ENCODE measurements at places on chromosomes 2 and 18.

GRCh38 chr18:8339952-8340351, 269.3 kb upstream of the RAB12 start:
- no peak for DNase-seq

- DNase-seq = no peak
These were observed 39.6 kb downstream of the TTC39C start for GRCh38 chr18:24054130-24054529.

DNA sequence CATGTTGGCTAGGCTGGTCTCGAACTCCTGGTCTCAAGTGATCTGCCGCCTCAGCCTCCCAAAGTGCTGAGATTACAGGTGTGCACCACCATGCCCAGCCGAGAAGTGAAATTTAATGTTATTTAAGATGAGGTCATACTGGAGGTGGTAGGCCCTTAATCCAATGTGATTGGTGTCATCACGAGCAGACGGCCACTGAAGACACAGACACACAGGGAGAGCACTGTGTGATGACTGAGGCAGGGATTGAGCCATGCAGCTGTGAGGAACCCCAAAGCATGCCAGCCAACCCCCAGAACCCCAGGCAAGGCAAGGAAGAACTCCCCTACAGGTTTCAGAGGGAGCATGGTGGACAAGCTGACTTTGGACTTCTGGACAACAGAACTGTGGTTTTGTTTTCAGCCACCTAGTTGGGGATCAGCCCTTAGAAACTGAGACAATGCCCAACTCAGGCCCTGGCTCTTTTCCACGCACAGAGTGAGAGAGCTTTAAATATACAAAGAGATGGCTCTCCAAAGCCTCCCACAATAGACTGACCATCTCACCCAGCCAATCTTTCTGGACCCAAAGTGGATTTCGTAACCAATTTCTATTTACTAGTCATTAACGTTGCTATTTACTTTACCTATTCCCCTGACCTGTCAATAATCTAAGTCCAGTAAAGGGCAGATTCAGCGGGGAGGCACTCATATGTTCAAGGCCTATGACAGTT, 34.2 kb downstream of the TBC1D8 start:
- DNase-seq = no peak

DNA sequence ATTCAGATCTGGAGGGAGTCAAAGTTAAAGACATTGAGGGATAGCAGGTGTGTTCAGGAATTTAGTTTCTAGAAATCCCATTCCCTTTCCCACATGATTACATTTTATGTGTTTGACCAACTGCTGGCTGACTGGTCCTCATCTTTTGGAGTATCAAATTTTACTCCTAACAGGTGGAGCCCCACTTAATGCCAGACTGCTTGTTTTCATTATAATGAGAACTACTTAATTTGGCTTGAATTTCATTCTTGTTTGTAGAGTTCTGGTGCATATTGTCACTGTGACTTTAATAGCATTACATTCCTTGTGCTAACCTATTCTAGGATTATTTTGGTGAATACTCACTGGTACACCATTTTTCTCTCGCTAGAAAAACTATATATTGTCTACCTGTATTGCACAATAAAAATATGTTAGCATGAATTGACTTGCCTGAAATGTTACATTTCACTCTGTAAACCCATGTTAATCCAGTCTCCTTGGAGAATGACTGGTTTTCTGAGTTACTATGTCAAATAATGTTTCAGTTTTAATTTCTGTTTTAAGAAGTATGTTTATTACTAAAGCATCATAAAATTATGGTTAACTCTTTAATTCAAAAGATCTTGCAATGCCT, 98.2 kb downstream of the TANC1 start:
- DNase-seq = no peak

DNA sequence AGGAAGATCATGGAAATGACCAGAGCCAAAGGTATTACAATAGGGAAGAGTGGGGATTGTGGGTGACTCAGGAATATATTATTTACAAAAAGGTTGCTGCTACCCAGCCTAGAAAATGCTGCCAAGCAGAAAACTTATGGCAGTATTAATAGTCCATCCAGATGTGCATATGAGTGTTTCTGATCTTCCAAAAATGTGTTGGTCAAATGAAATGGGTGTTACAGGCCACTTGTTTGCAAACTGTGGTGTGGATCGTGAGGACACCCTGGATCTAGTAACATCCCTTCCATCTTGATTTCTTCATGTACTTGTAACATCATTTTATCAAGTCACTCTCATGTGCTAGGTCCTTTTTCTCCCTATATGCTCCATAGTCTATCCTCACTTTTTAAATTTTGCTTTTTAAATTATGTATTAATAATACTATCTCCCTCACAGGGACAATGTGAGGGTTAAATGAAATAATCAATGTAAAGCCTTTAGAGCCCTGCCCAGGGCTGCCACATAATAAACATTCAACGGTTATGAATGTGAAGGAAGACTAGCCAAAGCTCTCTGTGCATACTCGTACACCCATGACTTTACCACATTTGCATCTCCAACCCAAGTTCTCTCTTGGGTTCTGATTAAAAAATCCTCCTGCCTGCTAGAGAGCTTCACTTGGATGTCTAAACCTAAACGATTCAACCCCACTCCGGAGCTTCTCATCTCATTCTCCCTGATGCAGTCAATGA, 18.5 kb downstream of the CD226 start:
- no peak for DNase-seq

DNA sequence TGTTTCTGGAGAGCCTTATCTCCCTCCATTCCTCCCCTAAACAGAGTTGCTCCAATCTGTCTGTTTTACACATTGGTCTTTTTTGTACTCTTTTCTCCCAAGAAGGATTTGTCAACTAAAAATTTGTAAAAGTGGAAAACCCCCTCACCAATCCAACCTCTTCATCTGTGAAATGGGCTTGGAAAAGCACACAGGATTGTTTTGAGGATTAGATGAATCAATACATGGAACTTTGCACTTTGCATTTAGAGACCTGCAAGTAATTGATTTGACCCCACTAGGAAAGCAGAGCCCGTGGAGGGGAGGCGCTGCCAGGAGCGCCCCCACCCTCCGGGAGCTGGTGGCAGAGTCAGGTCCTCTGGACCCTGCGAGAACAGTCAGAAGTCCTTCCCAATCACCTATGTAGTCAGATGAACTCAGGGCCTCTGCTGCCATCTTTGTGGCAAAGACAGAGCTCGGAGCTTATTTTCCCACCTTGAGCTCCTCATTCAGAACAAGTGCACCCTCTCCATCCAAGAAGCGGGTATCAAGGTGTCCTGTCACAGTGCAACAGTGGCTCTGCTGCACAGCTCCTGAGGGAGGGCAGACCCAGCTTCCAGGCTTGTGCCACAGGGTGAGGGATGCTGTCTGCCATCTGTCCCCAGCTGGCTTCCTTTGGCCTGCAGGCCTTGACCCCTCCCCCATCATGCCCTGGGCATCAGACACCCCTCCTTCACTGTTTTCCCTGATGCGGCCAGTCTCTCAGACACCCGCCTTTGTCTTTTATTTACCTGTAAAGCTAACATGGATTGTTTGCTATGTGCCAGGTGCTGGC, 1.7 kb upstream of the TMEM185B start:
- DNase-seq = no peak

GRCh38 chr18:79614211-79614955, 65.2 kb upstream of the CTDP1 start:
- no peak for DNase-seq

- DNase-seq = no peak
These were observed 785 bp downstream of the ZNF892 start for GRCh38 chr2:95208106-95208505.

DNA sequence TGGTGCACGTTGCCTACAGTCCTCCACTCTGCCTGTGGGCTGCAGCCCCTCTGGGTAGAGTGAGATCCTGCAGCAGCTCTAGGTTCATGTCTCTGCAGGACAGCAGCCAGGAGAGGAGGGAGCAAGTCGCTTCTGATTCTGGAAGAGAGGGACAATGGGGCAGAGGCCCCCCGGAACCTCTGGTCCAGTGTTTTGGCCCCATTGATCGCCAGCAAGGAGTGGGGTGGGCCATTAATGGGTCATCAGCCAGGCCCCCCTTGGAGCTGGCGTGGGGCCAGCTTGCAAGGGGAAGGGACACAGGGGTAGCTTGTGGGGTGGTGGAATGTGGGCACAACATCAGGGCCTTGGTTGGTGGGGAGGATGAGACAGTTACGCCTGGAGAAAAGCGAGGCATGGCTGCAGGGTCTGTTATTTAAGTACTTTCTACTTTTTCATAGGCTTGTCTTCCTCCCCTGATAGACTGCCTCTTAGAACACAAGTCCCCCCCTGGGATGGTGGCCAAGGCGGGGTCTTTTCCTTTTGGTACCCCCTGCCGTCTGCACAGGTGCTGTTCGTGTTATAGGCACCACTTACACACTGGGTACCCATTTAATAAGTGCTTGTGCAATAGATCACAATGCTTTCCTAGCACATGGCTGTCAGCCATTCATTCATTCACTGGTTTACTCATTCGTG, 44.6 kb downstream of the INHBB start:
- DNase-seq = no peak

DNA sequence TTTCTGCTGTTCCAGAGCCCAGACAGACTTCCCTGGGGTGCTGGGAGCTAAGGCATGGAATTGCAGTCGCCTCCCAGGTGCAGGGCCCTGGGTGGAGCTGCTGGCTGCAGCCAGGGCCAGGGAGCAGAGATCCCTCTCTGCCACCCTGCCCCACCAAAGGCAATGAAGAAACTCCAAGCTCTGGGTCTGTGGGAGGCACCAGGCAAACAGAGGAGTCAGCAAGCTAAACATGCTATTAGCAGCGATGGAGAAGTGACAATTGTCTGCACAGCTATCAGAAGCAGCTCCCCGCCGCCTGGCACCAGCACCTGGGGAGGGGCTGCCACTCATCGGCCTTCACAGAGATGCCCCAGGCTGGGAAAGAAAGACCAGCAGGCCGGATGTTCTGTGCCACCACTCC, 28.0 kb upstream of the COX5B start:
- no peak for DNase-seq

GRCh38 chr2:151482171-151482725, 72.5 kb downstream of the RIF1 start:
- no peak for DNase-seq

DNA sequence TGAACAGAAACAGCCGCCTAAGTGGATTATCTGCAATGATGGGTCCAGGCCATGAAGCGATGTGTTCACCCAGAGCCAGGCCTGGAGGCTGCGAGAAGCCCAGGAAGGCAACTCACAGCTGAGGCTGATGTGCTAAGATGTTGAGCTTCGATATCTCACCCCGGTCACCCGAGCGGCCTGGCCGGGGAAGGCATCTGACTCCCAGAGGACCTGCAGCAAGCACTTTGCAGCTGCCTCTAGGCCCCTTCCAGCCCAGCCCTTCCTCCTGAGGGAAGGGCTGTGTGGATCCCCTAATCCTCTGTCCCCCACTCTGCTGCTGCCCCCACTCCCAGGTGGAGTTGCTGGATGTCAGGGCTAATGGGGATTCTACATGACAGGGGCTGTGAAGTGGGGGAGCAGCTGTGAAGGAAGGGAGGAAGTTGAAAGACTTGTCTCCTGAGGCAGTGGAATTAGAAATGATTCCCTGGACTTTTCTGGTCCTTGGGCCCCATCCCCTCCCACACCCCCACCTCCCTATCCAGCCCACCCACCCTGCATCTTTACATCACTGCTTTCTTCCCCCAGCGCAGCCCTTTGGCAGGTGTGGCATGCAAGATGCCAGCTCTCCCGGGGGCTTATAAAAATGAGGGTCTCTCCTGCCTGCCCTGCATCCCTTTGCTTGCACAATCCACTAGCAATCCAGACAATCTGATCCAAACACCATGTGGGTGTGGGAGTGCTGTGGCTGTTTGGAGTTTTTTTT, 4.3 kb downstream of the ATP6V1B1 start:
- DNase-seq = no peak

GRCh38 chr2:65922030-65922429, 489.6 kb upstream of the SPRED2 start:
- no peak for DNase-seq

DNA sequence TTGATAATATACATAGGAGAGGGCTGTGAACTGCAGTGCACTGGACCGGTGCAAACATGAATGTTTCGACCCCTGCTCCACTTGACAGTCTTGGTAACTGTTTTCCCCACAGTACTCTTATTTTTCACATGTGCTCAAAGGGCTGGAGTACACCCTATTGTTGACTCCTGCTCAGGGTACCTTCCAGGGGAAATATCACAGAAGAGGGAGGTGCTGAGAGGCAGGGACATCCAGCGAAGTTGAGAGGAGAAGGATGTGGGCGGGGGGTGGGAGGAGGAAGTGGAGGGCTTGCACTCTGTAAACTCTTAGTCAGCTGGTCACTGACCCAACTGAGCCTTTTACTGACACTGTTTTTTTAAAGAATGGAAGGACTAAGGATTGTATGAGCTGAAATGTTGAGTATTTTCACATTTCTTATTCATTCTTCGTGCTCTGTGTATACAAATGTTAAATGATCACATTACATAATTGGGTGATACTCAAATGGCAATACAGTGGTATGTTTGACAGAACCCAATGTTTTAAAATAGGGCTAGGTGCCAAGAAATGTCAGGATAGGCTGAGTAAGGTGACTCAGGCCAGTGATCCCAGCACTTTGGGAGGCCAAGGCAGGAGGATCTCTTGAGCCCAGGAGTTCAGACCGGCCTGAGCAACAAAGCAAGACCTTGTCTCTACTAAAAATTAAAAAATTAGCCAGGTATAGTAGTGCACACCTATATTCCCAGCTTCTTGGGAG, 10.0 kb downstream of the INPP4A start:
- no peak for DNase-seq

DNA sequence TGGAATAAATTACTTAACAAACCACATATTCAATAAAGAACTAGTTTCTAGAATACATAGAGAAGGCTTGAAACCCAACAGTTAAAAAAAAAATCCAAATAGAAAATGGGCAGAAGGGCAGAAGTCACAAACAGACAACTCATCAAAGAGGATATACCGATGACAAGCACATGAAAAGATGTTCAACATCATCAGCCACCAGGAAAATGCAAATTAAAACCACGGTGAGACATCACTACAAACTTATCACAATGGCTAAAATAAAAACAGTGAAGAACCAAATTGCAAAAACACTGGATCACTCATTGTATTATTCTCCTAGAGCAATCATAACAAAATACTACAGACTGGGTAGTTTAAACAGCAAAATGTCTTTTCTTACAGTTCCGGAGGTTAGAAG, 14.5 kb downstream of the SESTD1 start:
- no peak for DNase-seq

GRCh38 chr2:208798698-208799097, 392.1 kb downstream of the PTH2R start:
- DNase-seq = no peak

DNA sequence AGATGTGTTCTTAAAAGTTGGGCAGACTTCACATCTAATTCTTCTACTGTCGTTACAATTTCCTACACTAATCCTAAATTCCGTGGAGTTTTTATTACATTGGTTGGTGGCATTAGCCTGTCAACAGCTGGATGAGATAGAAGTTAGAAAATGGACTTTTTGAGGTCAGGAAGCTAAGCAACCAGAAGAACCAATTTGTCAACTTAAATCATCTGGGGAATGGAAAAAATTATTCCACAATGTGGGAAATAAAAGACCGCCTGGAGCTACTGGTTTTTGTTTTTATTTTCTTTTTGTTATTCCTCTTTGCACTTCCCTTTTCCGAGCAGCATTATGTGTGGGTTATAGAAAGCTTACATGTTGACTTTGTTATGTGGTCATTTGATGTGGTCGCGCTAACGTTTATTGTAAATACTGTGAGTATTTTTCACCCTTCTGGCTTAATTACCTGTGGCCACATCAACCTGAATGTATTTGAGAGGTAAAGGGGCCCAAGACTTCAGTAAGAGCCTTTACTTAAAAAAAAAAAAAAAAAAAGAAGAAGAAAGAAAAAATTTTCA, 75.3 kb downstream of the PTPRM start:
- DNase-seq = no peak

- DNase-seq = no peak
These were observed 16.7 kb downstream of the LANCL1 start for GRCh38 chr2:210459880-210460279.

- no peak for DNase-seq
These were observed 1130.7 kb upstream of the FAM98A start for GRCh38 chr2:34729845-34730244.
